ENCODE measurements at places on chromosomes 6 and 20. TPM values are rescaled to one million over a fixed set of nuclear protein-coding genes. Genes with fewer than 3 reads are reported as not detected.

GRCh38 chr20:24818056-24818455, 131.0 kb upstream of the CST7 start:
- no peak overlapping the region for H3K27ac ChIP-seq
- no peaks in the 10 kb centered on the region for H3K36me3 ChIP-seq
- H3K4me3 ChIP-seq, result no peak overlapping the region

DNA sequence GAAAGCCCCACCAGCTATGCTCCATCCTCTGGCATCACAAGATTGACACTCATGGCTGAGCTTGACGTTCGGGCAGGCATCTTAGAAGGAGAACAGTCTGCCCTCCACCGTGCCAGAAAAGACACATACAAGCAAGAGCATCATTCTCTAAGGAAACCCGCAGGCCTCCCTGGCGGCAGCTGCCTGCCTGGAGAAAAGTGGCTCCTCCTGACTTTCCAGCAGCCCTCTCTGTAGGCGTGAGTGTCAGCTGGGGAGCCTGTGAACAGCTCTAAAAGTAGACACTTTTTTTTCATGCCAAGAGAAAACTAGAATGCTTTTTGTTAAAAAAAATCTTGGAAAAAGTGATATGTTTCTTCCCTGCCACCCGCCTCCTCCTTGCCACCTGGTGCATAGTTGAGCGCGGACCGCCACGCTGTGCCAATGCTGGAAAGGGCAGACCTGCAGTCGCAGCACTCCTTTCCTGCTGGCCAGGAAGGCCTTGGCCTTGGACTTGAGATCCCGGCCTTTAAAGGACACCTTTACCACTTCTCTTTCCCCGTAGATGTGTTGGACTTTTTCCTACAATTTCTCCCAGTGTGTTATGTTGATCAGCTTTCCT, 29.7 kb upstream of the INSM1 start:
- no peaks in the 10 kb centered on the region for H3K36me3 ChIP-seq
- no peak overlapping the region for H3K4me3 ChIP-seq
- H3K27ac ChIP-seq, result no peak overlapping the region
- no peak for DNase-seq
- no peaks in the 10 kb centered on the region for H3K4me1 ChIP-seq

GRCh38 chr6:163162874-163163213, 251.7 kb upstream of the QKI start:
- no peak overlapping the region for H3K27ac ChIP-seq
- no peaks in the 10 kb centered on the region for H3K4me1 ChIP-seq
- H3K27me3 ChIP-seq, result no peaks in the 10 kb centered on the region
- no peaks in the 10 kb centered on the region for H3K36me3 ChIP-seq

- H3K27me3 ChIP-seq, result no peaks in the 10 kb centered on the region
- no peak overlapping the region for H3K4me3 ChIP-seq
- peaks cover 21% of the 10 kb centered on the region for H3K36me3 ChIP-seq
- no peaks in the 10 kb centered on the region for H3K4me1 ChIP-seq
- DNase-seq, result no peak
Observed at GRCh38 chr6:2944405-2945152, 26.8 kb downstream of the SERPINB6 start.

- no peaks in the 10 kb centered on the region for H3K4me1 ChIP-seq
- H3K4me3 ChIP-seq, result no peak overlapping the region
- no peaks in the 10 kb centered on the region for H3K27me3 ChIP-seq
- no peak for DNase-seq
- H3K36me3 ChIP-seq, result no peaks in the 10 kb centered on the region
- no peak overlapping the region for H3K27ac ChIP-seq
Observed at GRCh38 chr6:127918506-127919427, 17.9 kb upstream of the THEMIS start.

DNA sequence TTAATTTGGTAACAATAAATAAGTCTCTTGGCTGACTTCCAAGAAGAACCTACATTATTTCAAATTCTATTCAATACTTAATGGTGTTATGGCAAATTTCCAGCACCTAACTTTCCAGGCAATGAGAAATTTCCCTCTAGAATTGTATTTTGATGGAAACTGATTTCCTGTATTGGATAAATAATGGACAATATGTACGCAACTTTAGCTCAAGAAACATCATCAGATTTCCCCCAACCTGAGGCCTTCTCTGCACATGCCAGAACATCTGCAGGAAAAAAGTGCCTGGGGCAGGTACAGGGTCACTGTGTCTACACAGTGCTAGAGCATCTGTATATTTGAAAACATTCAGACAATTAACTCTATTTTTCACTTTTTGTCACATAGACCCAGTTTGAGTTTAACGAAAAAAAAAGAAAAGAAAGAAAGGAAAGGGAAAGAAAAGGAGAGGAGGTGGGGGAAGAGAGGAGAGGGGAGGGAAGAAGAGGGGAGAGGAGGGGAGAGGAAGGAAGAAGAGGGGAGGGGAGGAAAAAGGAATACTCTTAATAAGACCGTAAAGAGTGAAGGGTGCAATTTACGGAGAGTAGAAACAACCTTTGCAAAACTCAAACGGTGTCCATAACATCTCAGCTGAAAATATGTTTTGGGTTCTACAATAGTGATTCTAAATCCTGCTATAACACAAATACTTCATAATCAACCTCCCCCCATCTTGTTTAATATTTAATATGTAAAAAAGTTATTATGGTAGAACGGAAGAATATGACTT, 130.0 kb downstream of the TSHZ2 start:
- H3K4me3 ChIP-seq, result no peak overlapping the region
- H3K4me1 ChIP-seq, result no peaks in the 10 kb centered on the region
- H3K27ac ChIP-seq, result no peak overlapping the region
- H3K36me3 ChIP-seq, result no peaks in the 10 kb centered on the region
- no peak for DNase-seq

FLOT1 gene
- 377 TPM for total RNA-seq

RIMS4 gene
- total RNA-seq, result 0.57 TPM

SPTLC3 gene
- 8.3 TPM for total RNA-seq

CFAP206 gene
- total RNA-seq, result 0.30 TPM

VSX1 gene
- 0.52 TPM for total RNA-seq

ID1 gene
- total RNA-seq, result 253 TPM

RAMACL gene
- 3.3 TPM for total RNA-seq

ALDH8A1 gene
- 1.4 TPM for total RNA-seq

MAPK13 gene
- 120 TPM for total RNA-seq

SLC17A5 gene
- total RNA-seq, result 10.5 TPM

DZANK1 gene
- total RNA-seq, result 3.3 TPM
